ENCODE measurements at places on chromosomes 3 and 15.

- no peak for DNase-seq
Observed at GRCh38 chr3:134877788-134878187, 82.7 kb downstream of the EPHB1 start.

DNA sequence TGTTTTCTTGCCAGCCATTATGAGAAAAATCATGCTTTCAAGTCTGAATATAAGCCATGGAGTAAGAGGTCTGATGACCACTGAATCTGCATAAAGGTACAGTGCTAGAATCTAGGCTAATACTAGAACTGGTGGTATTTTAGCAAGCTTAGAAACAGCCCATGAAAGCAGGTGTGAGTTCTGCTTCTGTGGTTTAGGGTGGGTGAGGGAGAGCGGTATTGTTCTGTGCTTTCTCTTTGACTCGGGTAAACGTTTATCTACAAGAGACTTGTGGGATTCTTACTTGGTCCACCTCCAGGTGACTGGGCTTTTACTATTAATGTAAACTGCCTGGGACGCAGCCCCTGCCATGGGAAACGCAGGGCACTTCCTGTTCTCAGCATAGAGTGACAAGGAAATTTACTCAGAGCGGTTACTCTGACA lies 55.2 kb downstream of the PGPEP1L start:
- no peak for DNase-seq

DNA sequence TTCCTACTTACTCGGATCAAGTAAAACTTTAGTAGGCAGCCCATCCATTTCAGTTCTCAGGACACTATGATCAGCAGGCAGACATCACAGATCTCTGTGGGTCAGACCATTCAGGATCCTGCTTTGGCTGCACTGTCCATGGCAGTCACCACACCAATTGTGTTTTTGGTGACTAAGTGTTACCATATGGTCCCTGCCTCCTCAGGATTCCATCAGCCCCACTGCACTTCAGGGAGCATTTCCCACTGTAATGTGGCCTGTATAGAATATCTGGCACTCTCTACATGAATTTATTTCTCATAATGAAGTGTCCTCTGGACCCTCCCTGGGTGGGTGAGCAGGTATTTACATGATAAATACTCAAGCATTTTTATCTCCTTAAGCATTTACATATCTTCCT lies 41.3 kb downstream of the ZNF445 start:
- DNase-seq, result no peak

- DNase-seq, result no peak
Observed at GRCh38 chr3:61333192-61333961, 82.1 kb upstream of the FHIT start.

DNA sequence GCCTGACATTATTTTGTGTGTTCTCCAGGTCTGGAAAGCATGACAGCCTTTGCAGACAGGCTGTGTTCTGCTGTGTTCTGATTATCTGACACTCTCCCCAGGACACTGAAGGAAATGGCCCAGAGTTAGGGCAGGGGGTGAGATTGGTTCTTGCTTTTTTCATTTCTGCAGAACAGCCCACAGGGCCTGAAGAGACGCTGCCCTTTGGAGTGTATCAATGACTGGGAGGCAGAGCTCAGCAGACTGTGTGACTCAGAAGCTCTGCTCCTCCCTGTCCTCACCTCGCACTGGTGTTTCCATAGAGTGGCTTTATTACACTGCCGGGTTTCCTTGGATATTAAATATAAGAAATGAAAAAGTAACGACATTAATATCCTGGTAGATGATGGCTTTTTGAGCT lies 523.6 kb downstream of the NTRK3 start:
- no peak for DNase-seq

DNA sequence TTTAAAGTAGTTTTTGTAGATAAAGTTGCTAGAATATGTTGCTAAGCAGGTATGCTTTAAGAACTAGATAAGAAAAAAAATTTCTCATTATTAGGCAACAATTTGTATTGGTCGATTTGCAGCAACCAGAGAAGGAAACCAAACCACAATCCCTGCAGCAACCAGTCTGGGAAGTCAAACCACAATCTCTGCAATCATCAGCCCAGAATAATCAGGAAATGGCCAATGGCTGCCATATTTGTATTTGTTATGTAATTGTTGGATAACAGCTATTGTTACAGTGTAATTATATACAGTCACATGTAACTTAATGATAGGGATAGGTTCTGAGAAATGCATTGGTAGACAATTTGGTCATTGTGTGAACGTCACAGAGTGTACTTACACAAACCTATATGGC lies 23.6 kb downstream of the STXBP5L start:
- DNase-seq, result no peak

DNA sequence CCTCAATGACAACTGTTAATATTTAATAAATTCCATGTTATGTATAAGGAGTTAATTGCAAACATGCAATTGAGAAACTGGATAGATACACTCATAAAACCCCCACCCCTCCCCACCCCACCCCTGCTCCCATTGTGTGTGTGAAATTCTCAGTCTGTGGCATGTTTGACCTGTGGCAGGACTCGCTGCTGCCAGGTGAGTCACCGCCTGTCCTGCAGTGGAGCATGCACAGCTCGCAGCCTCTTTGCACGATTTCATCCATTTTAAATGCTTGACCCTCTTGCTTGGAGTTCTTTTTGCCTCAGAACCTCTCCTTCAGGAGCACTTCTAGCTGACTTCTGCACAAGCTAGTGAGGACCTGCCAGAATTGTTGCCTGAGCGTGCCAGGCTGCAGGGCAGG lies 5.3 kb upstream of the APEH start:
- DNase-seq, result no peak

GRCh38 chr3:169524131-169524530 lies 139.4 kb downstream of the MECOM start:
- no peak for DNase-seq

DNA sequence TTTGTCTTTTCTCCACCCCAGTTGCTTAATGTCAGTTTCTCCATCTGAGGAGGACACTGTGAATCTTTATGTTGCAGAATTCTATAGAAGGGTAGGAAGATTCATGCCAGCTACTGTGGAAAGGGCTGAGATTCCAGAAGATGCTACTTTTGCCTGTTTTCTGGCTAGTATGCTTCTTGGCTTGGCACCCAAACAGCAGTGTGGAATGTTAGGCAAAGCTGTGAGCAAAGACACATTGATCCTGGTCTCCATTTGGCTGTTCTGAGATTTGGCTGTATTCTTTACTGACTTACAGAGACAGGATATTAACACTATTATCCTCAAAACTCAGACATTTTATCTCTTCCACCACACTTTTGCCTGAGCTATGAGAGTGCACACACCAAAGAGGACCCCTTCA lies 39.3 kb downstream of the PDHB start:
- no peak for DNase-seq

GRCh38 chr3:69203631-69204314 lies 81.4 kb upstream of the LMOD3 start:
- DNase-seq, result no peak

GRCh38 chr3:58416191-58416590 lies 17.4 kb downstream of the PDHB start:
- no peak for DNase-seq

DNA sequence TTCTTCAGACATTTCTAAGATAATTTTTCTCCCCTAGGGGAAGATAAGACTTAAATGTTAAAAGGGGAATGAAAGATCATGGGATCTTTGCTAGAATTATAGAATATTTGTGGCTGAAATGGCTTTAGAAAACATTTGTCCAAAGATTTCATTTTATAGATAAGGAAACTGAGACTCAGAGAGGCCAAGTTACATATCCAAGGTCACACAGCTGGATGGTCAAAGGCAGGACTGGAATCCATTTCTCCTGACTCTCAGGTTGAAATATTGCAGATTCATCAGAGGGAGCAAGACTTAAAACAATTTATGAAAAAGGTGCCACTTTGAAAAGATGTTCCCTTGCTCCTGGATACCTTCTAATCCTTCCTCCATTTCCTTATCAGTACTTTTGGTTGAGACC lies 19.5 kb upstream of the LEKR1 start:
- no peak for DNase-seq

DNA sequence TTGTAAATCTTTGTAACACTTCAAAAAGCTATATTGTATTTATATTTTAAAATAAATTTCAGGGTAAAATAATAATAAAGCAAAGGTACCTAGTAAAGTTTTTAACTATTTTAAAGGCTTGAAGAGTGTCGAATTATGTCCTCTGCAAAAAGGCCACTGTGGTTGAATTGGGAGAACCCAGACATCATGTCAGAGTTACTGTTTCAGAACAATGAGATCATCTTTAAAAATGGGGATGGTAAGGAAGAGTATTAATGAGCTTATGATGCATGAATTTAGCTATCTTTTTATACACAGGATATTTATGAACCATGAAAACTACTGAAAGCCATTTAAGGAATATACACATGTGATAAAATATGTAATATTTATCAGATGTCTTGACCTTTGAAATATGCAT lies 26.3 kb downstream of the KCNMB3 start:
- DNase-seq, result no peak

GRCh38 chr3:192915304-192915703 lies 2.4 kb downstream of the MB21D2 start:
- DNase-seq, result peak; percentile 58

DNA sequence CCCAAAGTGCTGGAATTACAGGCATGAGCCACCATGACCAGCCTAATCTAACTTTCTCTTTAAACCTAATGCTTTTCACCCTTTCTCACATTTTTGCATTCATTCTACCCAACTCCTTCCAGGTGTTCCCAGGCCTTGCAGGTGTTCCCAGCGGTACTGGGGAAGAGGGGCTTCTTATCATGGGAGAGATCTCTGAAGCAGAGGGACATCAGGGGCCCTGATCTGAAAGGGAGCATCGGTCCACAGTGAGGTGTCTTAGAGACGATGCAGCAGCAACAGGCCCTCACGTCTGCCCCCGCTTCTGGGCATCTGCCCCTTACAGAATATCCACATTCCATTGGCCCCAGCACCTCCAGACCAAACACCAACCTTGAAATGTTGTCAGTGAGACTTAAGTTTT lies 29.0 kb upstream of the BDH1 start:
- DNase-seq, result no peak

DNA sequence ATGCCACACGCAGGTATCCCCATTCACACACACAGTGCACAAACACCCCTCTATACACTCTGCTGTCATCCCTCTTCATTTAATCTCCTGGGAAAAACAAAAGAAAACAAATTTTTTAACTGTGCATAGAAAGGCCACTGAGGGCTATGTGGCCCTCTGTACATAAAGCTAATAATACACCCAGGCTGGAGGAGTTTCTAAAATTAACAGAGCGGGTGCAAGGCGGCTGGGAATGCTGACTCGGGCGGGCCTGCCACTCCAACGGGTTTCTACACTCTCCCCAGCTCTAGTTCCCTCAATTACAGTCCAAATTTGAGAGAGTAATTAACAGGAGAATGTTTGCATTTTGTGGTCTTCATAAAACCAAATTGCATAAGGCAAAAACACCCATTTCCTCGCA lies 23.1 kb downstream of the HCN4 start:
- DNase-seq, result no peak

- DNase-seq, result no peak
Observed at GRCh38 chr3:184423561-184423960, 43.7 kb downstream of the CHRD start.

- no peak for DNase-seq
Observed at GRCh38 chr15:87154761-87155160, 1075.1 kb downstream of the AGBL1 start.

DNA sequence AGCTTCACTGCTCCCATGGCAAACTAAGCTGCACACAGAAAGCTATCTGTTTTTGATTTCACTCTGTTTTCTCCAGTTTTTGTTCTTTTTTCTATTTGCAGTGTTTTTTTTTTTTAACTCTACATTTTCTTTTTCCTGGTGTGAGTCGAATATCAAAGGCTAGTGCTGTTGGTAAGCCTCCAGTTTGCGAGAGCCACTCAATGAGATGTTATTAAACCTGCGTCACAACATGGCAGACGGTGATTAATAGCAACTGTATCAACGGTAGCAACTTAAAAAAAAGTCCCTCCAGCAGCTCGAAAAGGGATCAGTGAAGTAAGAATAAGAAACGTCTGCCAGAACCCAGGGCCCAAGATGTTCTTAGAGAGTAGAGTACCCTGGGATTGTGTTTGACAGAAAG lies 84.1 kb downstream of the MEIS2 start:
- DNase-seq, result peak; percentile 73

DNA sequence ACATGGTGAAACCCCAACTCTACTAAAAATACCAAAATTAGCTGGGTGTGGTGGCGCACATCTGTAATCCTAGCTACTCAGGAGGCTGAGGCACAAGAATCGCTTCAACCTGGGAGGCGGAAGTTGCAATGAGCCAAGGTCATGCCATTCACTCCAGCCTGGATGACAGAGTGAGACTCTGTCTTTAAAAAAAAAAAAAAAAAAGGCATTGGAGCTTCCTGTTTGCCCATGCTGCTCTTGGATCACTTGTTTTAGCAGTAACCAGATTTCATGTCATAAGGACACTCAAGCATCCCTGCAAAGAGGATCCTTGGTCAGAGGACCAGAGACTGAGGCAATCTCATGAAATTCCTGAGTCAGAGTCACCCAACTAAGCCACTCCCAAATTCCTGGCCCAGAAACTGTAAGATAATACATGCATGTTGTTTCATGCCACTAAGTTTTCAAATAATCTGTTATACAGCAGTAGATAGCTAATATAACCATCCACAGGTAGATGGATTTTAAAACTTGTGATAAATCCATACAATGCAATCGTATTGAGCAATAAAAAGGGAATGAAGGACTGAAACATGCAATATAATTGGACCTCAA lies 82.0 kb upstream of the XXYLT1 start:
- DNase-seq, result peak; percentile 2

GRCh38 chr3:126267169-126267975 lies 87.0 kb upstream of the ALDH1L1 start:
- DNase-seq, result peak; percentile 74

GRCh38 chr3:99624496-99625236 lies 13.7 kb upstream of the COL8A1 start:
- no peak for DNase-seq

- DNase-seq, result no peak
Observed at GRCh38 chr3:33145901-33146580, 32.2 kb downstream of the CRTAP start.

GRCh38 chr3:8887435-8888300 lies 75.6 kb downstream of the RAD18 start:
- no peak for DNase-seq

DNA sequence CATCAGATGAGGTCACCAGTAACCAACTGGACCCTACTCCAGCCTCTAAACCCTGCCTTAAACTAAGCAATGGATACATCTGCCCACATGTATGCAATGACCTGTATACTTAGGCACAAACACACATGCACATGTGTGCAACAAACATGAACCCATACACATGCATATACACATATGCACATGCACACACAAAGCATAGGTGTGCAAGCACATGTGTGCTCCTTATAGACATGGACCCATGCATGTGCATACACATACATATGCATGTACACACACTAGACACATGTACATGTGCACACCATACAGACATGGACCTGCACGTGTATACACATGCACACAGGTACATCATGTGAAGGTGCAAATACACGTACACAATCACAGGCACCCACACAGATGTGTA lies 8.6 kb upstream of the TRH start:
- no peak for DNase-seq

DNA sequence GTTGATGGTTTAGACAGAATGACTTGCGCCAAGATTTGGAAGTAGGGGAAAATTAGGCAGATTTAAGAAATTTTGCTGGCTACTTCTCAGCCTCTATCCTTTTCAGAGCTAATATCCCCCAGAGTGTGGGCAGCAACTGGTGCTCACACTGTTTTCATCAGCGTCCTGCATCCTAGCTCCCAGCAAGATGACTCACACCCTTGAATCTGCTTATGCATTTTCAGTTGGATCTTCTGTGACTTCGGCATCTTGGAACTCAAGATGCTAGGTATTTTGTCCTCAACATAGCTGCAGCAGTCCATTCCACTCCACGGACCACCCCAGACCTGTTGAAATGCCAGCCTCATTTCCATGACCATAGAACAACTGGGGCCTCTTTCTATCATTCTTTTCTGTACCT lies 336.1 kb upstream of the NR2F2 start:
- peak; percentile 23 for DNase-seq

Data from astrocyte of the cerebellum (primary cell).